ENCODE measurements at places on chromosomes 12 and 14. TPM values are rescaled to one million over a fixed set of nuclear protein-coding genes. Genes with fewer than 3 reads are reported as not detected.
A peak's percentile ranks its signal among the peaks of the same experiment; 100 is the strongest.

- no peak for DNase-seq
- H3K4me1 ChIP-seq, result no peaks in the 10 kb centered on the region
- H3K27me3 ChIP-seq, result no peaks in the 10 kb centered on the region
- H3K27ac ChIP-seq, result no peak overlapping the region
- no peak overlapping the region for H3K4me3 ChIP-seq
- H3K36me3 ChIP-seq, result no peaks in the 10 kb centered on the region
Measured at GRCh38 chr14:65753061-65753460, 340.5 kb downstream of the FUT8 start.

DNA sequence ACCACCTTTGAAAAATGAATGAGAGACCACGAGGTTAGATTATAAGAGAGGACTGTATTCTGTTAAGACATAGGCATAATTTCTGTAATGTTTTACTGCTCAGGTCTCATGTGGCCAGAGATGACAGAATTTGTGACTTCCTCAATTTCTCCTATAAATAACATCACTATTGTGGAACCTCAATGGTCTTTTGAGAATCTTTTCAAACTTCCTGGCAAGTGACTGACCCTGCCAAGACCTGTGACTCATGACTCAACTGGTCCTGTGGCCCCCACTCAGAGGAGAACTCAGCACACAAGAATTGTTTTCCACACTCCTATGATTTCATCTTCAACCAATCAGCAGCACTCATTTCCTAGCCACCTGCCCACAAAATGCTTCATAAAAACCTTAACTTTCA lies 508.2 kb upstream of the ATP2B1 start:
- no peak overlapping the region for H3K4me3 ChIP-seq
- H3K36me3 ChIP-seq, result no peaks in the 10 kb centered on the region

GRCh38 chr12:129558036-129558435 lies 345.8 kb downstream of the TMEM132D start:
- H3K27ac ChIP-seq, result no peak overlapping the region
- H3K4me3 ChIP-seq, result no peak overlapping the region
- no peaks in the 10 kb centered on the region for H3K27me3 ChIP-seq
- H3K4me1 ChIP-seq, result no peaks in the 10 kb centered on the region

DNA sequence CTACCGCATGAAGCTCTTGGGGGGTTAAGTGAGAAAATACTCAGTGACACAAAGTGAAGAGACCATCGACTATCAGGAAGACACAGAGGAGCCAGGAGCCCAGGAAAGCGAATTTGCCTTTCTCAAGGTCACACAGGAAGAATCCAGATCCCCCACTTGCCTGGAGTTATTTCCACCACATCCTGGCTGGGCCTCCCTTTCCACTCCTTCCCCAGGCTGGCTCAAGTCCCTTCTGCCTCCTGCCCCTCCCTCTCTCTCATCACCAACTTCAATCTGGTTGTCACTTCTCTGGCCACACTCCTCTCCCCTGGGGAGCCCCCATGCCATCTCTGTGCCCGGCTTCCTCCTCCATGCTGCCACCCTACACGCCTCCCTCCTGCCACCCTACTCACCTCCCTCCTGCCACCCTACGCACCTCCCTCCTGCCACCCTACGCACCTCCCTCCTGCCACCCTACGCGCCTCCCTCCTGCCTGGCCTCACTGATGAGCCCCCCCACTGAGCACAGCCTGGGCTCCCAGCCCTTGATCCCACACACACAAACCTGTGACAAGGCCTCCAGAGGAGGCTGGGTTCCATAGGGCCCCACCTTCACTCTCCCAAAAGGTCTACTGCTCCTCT lies 6.3 kb downstream of the SCNN1A start:
- peak overlapping the region; percentile 1 for H3K27ac ChIP-seq
- peaks cover 18% of the 10 kb centered on the region for H3K4me1 ChIP-seq
- H3K36me3 ChIP-seq, result no peaks in the 10 kb centered on the region

- no peak overlapping the region for H3K27ac ChIP-seq
- DNase-seq, result no peak
- no peaks in the 10 kb centered on the region for H3K36me3 ChIP-seq
- H3K27me3 ChIP-seq, result no peaks in the 10 kb centered on the region
- no peak overlapping the region for H3K4me3 ChIP-seq
- H3K4me1 ChIP-seq, result no peaks in the 10 kb centered on the region
Measured at GRCh38 chr12:117593815-117594400, 232.5 kb upstream of the NOS1 start.

DNA sequence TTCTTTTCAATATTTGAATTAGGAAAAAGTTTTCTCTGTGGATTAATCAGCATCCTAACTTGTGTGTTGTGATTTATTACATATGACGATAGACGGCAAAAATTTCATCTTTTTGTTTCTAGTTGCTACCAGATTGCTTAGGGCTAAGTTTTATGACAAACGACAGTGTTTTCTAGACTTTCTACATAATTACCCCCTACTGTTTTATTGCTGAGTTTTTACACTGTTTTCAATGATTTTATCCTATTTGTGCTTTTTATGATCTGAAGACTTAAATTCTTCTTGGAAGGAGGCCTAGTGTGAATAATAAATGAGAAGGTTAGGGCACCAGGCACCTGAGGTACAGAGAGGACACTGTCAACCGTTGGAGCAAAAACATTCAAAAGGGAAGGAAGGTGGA lies 88.1 kb downstream of the TXNDC16 start:
- no peak for DNase-seq
- peaks cover 5% of the 10 kb centered on the region for H3K36me3 ChIP-seq
- H3K4me1 ChIP-seq, result no peaks in the 10 kb centered on the region
- no peak overlapping the region for H3K4me3 ChIP-seq
- H3K27ac ChIP-seq, result no peak overlapping the region

DNA sequence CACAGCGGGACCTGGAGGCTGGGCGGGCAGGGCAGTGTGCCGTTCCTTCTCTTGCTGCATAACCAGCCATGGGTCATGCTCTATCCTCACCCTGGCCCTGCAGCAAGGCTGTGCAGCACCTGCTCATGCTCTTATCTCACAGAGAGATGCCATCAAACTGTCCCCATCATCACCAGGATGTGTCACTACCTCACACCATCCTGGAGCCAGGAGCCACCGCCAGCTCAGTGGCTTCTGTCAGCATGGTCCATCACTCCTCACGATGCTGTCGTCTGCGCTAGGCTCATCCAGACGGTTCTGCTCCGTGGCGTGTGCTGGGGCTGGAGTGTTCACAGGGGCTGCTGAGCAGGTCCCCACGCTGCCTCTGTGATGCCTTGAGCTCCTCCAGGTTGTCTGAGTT lies 77.2 kb upstream of the DYNC1H1 start:
- H3K4me3 ChIP-seq, result no peak overlapping the region
- no peaks in the 10 kb centered on the region for H3K27me3 ChIP-seq
- no peak for DNase-seq
- peaks cover 74% of the 10 kb centered on the region for H3K36me3 ChIP-seq
- no peak overlapping the region for H3K27ac ChIP-seq
- H3K4me1 ChIP-seq, result no peaks in the 10 kb centered on the region

DNA sequence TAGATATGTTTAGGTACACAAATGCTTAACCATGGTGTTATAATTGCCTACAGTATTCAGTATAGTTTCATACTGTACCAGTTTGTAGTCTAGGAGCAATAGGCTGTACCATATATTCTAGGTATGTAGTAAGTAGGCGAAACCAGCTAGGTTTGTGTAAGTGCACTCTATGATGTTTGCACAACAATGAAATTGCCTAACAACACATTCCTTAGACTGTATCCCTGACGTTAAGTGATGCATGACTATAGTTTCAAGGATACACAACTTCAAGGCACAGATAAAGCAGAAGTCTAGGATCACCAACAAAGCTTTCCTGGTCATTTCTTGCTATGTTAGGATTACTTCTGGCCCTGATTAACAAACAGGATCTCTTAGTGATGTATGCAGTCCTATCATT lies 135.1 kb downstream of the SLC38A1 start:
- H3K4me3 ChIP-seq, result no peak overlapping the region
- no peaks in the 10 kb centered on the region for H3K4me1 ChIP-seq
- DNase-seq, result no peak
- no peaks in the 10 kb centered on the region for H3K36me3 ChIP-seq

DNA sequence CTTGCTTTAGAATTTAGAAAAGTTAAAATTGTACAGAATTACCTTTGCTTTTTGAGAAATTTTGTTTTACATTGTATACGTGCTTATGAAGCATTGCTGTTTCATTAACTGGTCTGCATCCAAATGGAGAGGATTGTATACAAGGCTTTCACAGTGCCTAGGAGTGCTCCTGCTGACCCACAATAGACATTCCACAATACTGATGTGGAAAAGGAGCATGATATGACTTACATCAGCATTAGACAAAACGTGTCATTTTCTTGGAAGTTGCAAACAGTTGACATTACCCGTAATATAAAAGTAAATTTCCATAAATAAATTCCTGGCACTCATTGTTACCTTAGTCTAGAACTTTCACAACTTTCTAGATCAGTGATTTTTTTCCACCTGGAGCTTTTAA lies 1.9 kb downstream of the PRKD1 start:
- H3K36me3 ChIP-seq, result no peaks in the 10 kb centered on the region
- no peak for DNase-seq
- no peak overlapping the region for H3K27ac ChIP-seq
- H3K4me3 ChIP-seq, result no peak overlapping the region

DNA sequence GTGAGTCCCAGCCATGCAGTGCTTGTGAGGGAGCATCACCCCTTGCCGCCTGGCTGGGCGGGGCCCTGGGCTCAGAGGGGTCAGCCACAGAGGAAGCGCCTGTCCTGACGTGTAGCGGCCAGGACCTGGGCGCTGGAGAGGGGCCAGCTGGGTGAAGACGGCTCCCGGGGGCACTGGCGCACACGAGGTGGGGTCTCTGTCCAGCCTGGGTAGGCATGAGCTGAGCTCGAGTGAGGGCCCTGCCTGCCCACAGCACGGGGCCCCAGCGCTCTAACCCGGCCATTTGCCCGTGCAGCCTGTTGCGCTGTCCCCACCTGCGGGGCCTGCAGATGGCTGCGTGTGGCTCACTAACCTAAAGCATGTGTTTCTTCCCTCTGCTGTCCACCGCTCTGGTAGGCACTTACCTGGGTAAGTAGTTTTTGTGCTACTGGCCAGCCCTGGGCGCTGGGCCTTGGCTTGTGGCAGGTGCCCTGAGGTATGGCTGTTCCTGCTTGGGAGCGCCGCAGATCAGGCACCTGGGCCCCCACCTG lies 6.6 kb upstream of the CRIP2 start:
- no peak for DNase-seq
- no peak overlapping the region for H3K4me3 ChIP-seq
- no peaks in the 10 kb centered on the region for H3K36me3 ChIP-seq
- no peak overlapping the region for H3K27ac ChIP-seq
- H3K27me3 ChIP-seq, result no peaks in the 10 kb centered on the region
- H3K4me1 ChIP-seq, result no peaks in the 10 kb centered on the region

Gene GAS2L3
- total RNA-seq, result 0.42 TPM

Gene KICS2
- total RNA-seq, result 15.7 TPM

Gene LGALS3
- total RNA-seq, result 54.5 TPM

Gene PZP
- not detected for total RNA-seq

GRCh38 chr12:124402248-124403066 lies 107.6 kb downstream of the RFLNA start:
- no peak overlapping the region for H3K4me3 ChIP-seq
- no peaks in the 10 kb centered on the region for H3K27me3 ChIP-seq
- no peaks in the 10 kb centered on the region for H3K4me1 ChIP-seq
- no peak for DNase-seq
- H3K27ac ChIP-seq, result no peak overlapping the region
- H3K36me3 ChIP-seq, result peaks cover 11% of the 10 kb centered on the region

Gene MMP19
- total RNA-seq, result 1.0 TPM

- no peak overlapping the region for H3K4me3 ChIP-seq
- DNase-seq, result no peak
- H3K27me3 ChIP-seq, result no peaks in the 10 kb centered on the region
- no peak overlapping the region for H3K27ac ChIP-seq
Measured at GRCh38 chr12:120887253-120888043, 16.7 kb downstream of the SPPL3 start.

Data from CD8-positive, alpha-beta memory T cell (primary cell).